ENCODE measurements at places on chromosomes 2 and 18. TPM values are rescaled to one million over a fixed set of nuclear protein-coding genes. Genes with fewer than 3 reads are reported as not detected.

Gene SETBP1
- total RNA-seq: 16.2 TPM

Gene EFR3B
- total RNA-seq: 0.27 TPM

Gene POTEJ
- total RNA-seq: under 0.01 TPM

Gene AQP12A
- total RNA-seq: not detected

Gene UGT1A4
- total RNA-seq: not detected

Gene SRD5A2
- total RNA-seq: not detected

Gene CUL3
- 26.1 TPM for total RNA-seq
